Upper lobe of left lung (tissue), 6 donors: ENCODE measurements at places on chromosomes 7 and 10. TPM values are rescaled to one million over a fixed set of nuclear protein-coding genes. Genes with fewer than 3 reads are reported as not detected.

- no peak overlapping the region for H3K4me3 ChIP-seq
- no peak for DNase-seq
- no peaks in the 10 kb centered on the region for H3K36me3 ChIP-seq
- H3K27me3 ChIP-seq: no peaks in the 10 kb centered on the region
- no peak overlapping the region for H3K27ac ChIP-seq
Measured at GRCh38 chr7:531777-532176, 12.1 kb upstream of the PDGFA start.

GRCh38 chr7:46003896-46004875, 83.1 kb upstream of the IGFBP3 start:
- no peak for DNase-seq
- no peak overlapping the region for H3K27ac ChIP-seq
- H3K27me3 ChIP-seq: no peaks in the 10 kb centered on the region
- no peak overlapping the region for H3K4me3 ChIP-seq
- no peaks in the 10 kb centered on the region for H3K36me3 ChIP-seq

Gene TEX47
- total RNA-seq: not detected

DNA sequence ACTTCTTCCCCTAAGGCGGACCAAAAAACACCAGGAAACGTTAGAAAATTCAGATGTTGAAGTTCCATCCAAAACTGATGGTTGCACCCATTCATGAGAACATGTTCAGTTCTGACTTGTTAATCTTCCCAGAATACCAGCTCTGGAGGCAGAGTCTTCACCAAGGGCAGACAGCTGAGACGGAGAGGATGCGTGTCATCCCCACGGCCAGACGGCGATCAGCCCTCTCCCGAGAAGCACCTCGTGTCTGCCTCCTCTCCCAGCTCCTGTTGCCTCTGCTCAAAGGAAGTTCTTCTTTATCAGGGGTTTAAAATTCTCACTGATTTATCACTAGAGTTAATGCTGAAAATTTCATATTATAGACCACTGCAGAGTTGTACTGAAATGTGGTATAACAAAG, 269.7 kb downstream of the ZMYND11 start:
- no peaks in the 10 kb centered on the region for H3K4me1 ChIP-seq
- no peak for DNase-seq
- no peak overlapping the region for H3K27ac ChIP-seq
- no peaks in the 10 kb centered on the region for H3K27me3 ChIP-seq
- H3K36me3 ChIP-seq: no peaks in the 10 kb centered on the region

Gene TMEM26
- 0.77 TPM for total RNA-seq

Gene TYW1B
- 3.2 TPM for total RNA-seq

DNA sequence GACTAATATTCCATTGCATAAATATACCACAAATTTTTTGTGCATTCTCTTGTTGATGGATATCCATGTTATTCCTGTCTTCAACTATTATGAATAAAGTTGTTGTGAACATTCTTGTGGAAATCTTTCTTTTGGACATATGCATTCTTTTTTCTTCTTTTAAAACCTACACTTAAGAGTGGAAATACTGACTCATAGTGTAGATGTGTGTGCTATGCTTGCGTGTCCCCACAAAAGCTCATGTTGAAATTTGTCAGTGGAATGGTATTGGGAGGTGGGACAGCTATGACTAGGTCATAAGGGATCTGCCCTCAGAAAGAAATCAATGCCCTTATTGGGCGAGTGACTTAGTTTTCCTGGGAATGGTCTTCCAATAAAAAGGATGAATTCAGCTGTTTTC, 203.6 kb upstream of the PRSS58 start:
- H3K4me1 ChIP-seq: no peaks in the 10 kb centered on the region
- H3K4me3 ChIP-seq: no peak overlapping the region
- H3K27me3 ChIP-seq: no peaks in the 10 kb centered on the region
- no peaks in the 10 kb centered on the region for H3K36me3 ChIP-seq
- H3K27ac ChIP-seq: no peak overlapping the region

DNA sequence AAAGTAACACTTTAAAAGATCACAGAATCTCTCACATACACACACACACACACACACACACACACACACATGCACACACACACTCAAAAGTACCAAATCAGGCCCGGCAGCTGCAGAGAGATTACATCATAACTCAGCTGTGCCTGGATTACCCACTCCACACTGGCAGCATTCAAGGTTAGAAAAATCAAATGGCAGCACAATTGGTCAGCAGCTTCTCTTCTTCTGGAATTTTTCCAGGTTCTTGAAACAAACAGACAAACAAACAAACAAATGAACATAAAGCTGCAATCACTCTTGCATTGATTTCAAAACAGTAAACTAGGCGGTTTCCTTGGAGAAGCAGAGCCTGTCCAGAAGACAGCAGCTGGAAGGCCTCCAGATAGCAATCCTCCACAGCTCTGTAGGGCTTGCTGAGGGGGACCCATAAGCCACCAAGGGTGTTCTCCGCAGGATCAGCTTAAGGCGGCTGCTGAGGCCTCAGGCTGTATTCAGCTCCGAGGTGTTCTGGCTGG, 24.5 kb upstream of the FAM133B start:
- DNase-seq: no peak
- H3K27ac ChIP-seq: no peak overlapping the region
- H3K4me1 ChIP-seq: no peaks in the 10 kb centered on the region
- no peak overlapping the region for H3K4me3 ChIP-seq

Gene NME8
- total RNA-seq: 1.1 TPM

GRCh38 chr7:75818472-75818871, 4.9 kb upstream of the CCL24 start:
- no peaks in the 10 kb centered on the region for H3K27me3 ChIP-seq
- H3K36me3 ChIP-seq: no peaks in the 10 kb centered on the region
- H3K27ac ChIP-seq: no peak overlapping the region
- DNase-seq: no peak
- no peaks in the 10 kb centered on the region for H3K4me1 ChIP-seq

GRCh38 chr7:28623105-28623730, 210.9 kb downstream of the CREB5 start:
- no peak overlapping the region for H3K27ac ChIP-seq
- H3K36me3 ChIP-seq: no peaks in the 10 kb centered on the region
- H3K4me1 ChIP-seq: no peaks in the 10 kb centered on the region
- no peak overlapping the region for H3K4me3 ChIP-seq
- no peak for DNase-seq
- no peaks in the 10 kb centered on the region for H3K27me3 ChIP-seq

DNA sequence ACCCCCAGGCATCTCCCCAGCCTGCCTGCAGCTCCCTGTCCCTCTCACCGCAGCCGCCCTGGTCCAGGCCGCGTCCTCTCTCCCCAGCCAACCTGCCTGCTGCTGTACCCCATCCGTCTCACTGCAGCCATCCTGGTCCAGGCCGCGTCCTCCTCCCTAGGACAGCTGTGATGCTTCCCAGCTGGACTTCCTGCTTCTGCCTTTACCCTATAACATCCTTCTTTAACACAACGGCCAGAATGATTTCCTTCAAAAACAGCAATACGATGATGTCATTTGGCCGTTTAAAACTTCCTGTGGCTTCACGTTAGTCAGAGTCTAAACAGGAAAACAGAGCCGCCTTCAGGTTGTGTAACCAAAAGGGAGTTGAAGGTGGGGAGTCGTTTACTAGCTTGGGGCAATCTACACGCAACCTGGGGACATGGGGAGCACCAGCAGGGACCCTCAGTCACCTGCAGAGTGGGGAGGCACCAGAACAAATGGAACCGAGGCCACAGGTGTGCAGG, 32.2 kb upstream of the ZFAND2A start:
- no peak overlapping the region for H3K27ac ChIP-seq
- H3K27me3 ChIP-seq: no peaks in the 10 kb centered on the region
- no peak for DNase-seq
- no peaks in the 10 kb centered on the region for H3K36me3 ChIP-seq
- H3K4me3 ChIP-seq: no peak overlapping the region

DNA sequence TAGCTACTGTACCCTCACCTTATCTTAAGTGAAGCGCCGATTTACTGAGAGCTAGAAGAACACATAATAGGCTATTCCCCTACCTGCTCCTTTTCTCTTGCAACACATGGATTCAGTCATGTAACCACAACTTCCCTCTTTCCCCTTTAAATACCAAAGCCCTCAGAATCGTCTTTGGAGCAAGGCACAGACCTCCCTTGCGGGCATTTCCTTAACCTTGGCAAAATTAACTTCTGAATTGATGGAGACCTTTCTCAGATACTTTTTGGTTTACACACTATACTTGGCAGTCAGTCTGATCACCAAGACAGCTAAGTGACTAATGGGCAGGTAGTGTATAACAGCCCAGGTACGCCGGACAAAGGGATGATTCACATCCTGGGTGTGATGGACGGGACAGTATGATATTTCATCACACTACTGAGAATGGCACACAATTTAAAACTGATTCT, 72.7 kb upstream of the SEC61G start:
- H3K4me1 ChIP-seq: no peaks in the 10 kb centered on the region
- H3K36me3 ChIP-seq: no peaks in the 10 kb centered on the region
- no peak overlapping the region for H3K4me3 ChIP-seq
- DNase-seq: no peak

DNA sequence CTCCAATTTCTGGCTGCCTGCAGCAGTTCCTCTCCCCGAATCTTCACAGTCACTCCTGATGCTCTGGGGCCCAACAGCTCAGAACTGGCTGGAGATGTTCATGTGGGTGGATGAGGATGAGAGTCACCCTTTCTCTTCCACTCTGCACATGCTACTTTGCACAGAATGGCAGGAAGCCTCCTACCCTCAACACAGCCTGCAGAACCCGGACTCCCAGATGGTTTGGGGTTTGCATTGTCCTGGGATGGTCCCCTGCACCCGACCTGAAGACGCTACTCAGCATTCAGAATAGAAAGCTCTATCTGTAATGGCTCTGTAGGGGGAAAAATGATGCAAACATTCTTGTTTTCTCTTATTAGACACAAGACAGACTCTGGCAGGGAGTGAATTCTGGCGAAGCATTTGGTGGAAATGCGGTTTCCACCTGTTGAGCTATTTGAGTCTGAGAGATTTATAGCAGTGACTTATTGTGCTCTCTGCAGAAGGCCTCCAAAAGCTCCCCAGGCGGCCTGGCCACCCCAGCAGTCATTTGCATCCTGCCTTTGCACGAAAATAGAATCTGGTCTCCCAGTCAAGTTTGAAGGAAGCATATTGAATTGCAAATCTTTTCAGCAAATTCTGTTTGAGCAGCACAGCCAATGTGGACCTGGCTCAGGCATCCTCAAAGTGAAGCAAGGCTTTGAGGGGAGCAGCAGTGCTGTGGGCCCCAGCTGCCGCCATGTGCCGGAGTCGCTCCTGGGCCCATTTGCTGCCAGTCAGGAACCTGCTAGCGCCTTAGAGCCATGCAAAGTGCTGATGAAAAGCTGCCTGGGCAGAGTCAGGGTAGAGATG, 309.3 kb downstream of the TCERG1L start:
- no peaks in the 10 kb centered on the region for H3K4me1 ChIP-seq
- H3K36me3 ChIP-seq: no peaks in the 10 kb centered on the region
- no peaks in the 10 kb centered on the region for H3K27me3 ChIP-seq
- no peak overlapping the region for H3K27ac ChIP-seq
- peak; percentile 23 for DNase-seq

Gene MBL2
- not detected for total RNA-seq

Gene IFIT1
- 28.6 TPM for total RNA-seq

Gene BCCIP
- 53.8 TPM for total RNA-seq

- H3K36me3 ChIP-seq: no peaks in the 10 kb centered on the region
- H3K27ac ChIP-seq: no peak overlapping the region
- no peaks in the 10 kb centered on the region for H3K4me1 ChIP-seq
- no peaks in the 10 kb centered on the region for H3K27me3 ChIP-seq
- no peak for DNase-seq
Measured at GRCh38 chr10:54854389-54854788, 53.4 kb upstream of the PCDH15 start.

Gene THAP5
- 21.8 TPM for total RNA-seq

Gene MLXIPL
- 16.7 TPM for total RNA-seq

GRCh38 chr10:44935201-44935965, 24.2 kb upstream of the RASSF4 start:
- H3K36me3 ChIP-seq: no peaks in the 10 kb centered on the region
- H3K4me3 ChIP-seq: no peak overlapping the region
- H3K27me3 ChIP-seq: no peaks in the 10 kb centered on the region
- H3K4me1 ChIP-seq: peaks cover 26% of the 10 kb centered on the region
- no peak for DNase-seq
- H3K27ac ChIP-seq: peak overlapping the region; percentile 15

- H3K27me3 ChIP-seq: no peaks in the 10 kb centered on the region
- peak; percentile 74 for DNase-seq
- peaks cover 12% of the 10 kb centered on the region for H3K4me1 ChIP-seq
- H3K36me3 ChIP-seq: no peaks in the 10 kb centered on the region
- H3K4me3 ChIP-seq: peak overlapping the region; percentile 16
Measured at GRCh38 chr7:121440857-121441503, 44.9 kb upstream of the FAM3C start.

DNA sequence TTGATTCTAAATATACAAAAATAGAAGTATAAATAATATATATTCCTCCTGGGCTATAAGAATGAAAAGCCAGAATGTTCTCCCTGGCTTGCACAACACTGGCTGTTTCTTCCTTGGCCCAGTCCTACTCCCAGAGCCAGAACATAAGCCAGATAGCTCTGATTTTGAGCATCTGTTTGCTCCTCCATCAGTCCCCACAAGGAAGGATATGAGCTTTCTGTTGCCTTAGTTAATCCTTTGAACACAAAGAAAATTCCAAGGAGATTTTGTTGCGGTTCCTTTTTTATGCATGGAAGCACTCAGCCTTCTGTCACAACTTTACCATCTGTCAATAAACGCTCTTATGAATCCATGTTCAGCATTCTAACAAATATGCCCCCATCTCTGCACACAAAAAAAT, 361.8 kb downstream of the IPMK start:
- no peak overlapping the region for H3K4me3 ChIP-seq
- no peaks in the 10 kb centered on the region for H3K36me3 ChIP-seq
- no peak for DNase-seq

Gene THSD7A
- total RNA-seq: 6.8 TPM

DNA sequence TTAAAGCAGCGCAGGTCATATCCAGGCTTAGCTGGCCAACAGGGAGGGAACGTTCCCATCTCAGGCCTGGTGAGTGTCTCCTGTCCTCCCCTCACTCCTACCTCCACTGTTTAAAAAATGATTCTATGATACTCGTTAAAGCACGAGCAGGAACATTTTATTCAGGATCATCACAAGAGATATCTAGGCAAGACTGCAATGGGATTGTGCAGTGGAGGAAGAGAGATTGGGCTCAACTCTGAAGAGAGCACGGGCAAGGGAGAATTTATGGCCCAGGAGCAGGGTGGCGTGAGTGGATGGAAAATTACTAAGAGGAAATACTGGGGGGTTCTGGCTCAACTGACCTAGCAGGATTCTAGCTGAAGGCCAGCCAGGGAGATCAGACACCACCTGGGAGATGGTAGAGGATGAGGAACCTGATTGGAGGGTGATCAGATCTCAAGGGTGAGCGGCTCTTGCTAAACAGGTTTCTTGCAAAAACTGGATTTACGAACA, 9.0 kb upstream of the HSPB1 start:
- H3K27ac ChIP-seq: peak overlapping the region; percentile 83
- no peaks in the 10 kb centered on the region for H3K27me3 ChIP-seq
- H3K36me3 ChIP-seq: no peaks in the 10 kb centered on the region
- peaks cover 44% of the 10 kb centered on the region for H3K4me1 ChIP-seq
